ENCODE measurements at places on chromosomes 13 and 19.

DNA sequence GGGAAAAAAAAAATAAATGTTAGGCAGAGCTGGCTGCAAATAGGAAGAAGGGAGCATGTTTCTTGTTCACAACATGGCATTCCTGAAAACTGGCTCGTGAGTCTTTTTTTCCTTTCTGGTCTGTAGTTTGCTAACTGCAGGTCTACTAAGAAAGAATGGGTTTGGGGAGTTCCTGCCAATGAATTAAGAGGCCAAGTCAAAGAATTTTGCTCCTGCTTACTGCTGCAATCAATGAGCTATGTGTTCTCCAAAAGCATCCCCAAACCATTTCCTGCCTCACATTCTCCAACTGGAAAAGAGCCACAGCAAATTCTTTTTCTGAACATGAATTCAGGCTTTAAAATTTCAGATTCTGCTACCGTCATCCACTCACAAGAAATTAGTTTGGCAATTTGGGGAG, 88.6 kb downstream of the DCT start:
- DNase-seq = no peak

DNA sequence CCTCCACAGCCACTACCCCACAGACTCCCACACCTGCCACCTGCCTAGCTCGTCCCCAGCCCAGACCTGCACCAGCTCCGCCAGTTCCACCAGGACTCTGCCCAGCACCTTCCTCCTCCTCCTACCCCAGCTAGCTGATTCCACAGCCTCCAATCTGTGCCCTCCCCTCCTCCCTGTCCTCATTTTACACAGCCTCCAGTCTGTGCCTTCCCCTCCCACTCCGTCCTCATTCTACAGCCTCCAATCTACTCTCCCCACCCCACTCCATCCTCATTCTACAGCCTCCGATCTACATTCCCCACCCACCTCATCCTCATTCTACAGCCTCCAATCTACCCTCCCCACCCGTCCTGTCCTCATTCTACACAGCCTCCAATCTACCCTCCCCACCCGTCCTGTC, 7.3 kb downstream of the MYDGF start:
- DNase-seq = no peak

- no peak for DNase-seq
Measured at GRCh38 chr13:99132295-99132835, 68.3 kb upstream of the UBAC2 start.

GRCh38 chr19:49104229-49104864, 9.8 kb upstream of the LIN7B start:
- DNase-seq = no peak

DNA sequence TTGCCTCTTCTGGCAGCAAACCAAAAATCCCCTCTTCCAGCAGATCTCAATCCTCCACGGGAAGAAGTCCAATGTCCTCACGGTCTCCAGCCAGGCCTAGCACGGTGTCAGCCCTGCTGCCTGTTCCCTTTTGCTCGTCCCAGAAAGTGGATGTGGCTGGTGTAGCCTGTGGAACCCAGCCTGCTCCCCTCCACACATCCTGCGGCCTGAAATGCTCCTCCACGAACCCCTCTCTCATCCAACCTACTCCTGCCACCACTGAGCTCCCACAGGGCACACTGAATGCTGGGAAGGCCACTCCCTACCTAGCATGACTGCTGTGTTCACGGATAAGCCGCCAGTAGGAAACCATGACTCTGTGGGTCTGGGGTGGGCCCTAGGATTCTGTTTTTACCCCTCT, 3.0 kb downstream of the MBOAT7 start:
- DNase-seq = no peak

GRCh38 chr13:91142572-91142971, 204.9 kb upstream of the MIR17HG start:
- no peak for DNase-seq

- no peak for DNase-seq
Measured at GRCh38 chr13:36207672-36208071, 6.7 kb downstream of the SOHLH2 start.

DNA sequence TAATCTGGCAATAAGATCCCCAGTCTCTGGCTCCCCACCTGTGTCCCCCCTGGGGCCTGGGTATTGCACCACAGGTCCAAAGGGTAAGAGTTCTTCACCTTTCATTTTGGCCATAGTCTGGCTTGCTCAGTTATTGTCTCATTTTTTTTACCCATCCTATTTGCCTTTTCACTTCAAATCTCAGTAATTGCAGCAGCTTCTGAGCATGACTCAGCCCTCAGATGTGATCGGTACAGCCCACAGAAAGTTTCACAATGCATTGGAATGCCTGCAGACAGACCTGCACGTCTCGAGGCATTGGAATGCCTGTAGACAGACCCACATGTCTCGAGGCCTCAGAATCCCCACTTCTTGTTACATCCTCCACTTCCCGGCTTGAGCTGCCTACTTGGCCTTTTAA, 173.6 kb downstream of the NUFIP1 start:
- DNase-seq = no peak

DNA sequence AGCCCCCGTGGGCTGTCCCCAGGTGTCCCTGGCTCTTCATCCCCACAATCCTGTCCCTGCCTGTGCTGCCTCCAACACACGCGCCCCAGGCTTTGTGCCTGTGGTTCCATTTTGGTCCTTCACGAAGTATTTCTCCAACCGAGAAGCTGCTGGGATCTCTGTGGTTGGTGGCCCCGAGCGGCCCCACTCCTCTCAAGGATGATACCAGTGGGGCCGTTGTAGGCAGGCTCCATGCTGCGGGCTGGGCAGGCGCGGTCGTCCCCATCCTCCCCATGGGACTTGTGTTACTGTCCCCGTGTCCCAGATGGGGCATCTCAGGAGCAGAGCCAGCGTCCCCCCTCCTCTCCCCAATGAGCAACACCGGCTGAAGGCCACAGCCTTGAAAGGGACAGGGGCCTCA, 3.7 kb upstream of the ZNF554 start:
- DNase-seq = no peak

GRCh38 chr13:75325711-75326110, 156.3 kb downstream of the TBC1D4 start:
- DNase-seq = no peak

DNA sequence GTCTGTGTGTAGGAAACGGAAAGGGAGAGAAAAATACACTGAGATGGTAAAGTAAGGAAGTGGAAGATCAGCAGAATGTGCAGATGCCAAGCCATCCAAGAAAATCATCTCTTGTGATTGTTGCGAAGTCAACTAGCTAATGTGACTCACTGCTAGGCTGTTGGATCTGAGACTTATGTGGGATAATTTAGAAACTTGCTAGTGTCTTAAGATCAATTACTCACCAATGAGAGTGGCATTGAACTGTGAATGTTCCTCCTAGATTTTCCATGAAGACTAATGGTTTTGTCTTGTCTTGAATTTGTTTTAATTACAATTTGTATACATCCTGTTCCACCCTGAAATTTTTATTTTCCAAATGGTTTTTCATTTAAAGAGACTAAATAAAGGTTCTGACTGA, 771.6 kb downstream of the EFNB2 start:
- no peak for DNase-seq

GRCh38 chr13:79867254-79867653, 386.3 kb downstream of the NDFIP2 start:
- no peak for DNase-seq

DNA sequence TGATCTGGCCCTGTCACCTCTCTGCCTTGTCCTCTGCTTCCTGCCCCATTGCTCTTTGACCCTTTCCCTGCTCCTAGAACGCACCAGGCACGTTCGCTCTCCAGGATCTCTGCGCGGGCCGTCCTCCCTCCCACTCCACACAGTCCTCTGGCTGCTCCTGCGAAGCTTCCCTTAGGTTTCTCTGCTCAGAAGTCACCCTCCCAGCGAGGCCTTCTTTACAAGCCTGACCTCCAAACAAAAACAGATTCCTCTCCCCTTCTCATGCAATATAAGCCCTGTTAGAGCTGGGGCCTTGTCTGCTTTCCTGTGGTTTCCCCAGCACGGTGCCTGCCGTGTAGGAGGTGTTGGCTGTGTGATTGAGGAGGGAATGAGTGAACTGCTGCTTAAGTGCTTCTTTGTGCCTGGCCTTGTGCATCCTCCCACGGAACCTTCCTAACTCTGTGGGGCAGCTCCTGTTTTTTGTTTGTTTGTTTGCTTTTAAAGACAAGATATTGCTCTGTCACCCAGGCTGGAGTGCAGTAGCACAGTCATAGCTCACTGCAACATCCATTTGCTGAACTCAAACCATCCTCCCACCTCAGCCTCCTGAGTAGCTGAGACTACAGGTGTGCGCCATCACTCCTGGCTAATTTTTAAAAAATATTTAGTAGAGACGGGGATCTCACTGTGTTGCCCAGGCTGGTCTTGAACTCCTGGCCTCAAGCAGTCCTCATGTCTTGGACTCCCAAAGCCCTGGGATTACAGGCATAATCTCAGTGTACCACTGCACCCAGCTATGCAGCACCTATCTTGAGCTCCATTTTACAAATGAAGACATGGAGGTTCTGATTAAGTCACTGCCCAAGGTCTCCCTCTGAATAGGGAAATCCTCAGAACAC, 82.0 kb downstream of the SIPA1L3 start:
- DNase-seq = no peak

GRCh38 chr13:20206698-20207235, 14.0 kb upstream of the GJB2 start:
- no peak for DNase-seq

DNA sequence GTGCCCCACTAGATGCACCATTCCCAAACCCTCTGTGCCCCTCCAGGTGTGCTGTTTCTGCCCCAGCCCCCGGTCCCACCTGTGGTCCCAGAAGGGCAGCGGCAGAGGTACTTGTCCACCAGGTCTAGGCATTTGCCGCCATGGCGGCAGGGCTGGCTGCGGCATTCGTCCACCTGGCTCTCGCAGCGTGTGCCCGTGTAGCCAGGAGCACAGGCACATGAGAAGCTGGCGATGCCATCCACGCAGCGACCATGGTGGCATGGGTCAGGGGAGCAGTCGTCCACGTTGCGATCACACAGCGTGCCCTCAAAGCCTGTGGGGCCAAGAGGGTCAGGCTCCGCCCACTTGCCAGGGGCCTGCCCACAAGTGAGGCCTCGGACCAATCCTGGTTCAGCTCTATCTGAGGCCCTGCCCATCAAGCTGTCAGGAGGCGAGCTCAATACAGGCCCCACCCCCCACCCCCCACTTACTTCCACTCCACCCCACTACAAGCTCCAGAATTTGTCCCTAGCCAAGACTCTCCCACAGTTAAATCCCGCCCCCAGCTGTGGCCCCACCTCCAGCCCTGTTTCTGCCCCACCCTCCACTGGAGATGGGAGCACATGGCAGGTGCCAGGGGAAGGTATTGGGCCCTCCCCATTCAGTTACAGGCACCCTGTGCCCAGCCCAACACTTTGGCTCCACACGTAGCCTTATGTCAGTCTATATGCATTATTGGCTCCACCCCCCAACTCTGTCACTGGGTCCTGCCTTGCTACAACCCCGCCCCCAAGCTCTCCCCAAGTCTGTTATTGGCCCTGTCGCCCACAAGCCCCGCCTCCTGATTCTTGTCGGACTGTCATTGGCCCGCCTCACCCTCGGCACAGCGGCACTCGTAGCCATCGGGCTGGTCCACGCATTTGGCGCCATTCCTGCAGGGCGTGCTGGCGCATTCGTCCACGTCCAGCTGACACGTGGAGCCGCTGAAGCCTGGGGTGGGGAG, 13.5 kb downstream of the NOTCH3 start:
- no peak for DNase-seq

GRCh38 chr19:2027361-2027760, 11.8 kb upstream of the BTBD2 start:
- no peak for DNase-seq

DNA sequence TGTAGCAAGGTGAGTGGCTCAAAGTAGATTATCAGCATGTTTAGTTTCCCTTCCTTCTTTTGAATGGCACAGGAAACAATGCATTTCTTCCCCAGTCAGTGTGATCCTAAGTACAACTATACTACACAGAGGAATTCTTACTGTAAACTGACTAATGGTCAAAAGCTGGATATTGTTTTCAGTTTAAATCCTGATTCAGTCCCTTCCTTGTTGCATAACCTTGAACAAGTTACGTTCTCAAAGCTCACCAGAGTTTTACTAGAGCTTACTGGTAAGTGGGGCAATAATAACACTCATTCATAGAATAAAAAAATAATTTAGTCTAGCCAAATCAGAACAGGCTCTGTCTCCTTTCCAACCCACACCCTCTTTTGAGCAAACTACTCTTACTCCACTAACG, 180.1 kb downstream of the POSTN start:
- DNase-seq = no peak

DNA sequence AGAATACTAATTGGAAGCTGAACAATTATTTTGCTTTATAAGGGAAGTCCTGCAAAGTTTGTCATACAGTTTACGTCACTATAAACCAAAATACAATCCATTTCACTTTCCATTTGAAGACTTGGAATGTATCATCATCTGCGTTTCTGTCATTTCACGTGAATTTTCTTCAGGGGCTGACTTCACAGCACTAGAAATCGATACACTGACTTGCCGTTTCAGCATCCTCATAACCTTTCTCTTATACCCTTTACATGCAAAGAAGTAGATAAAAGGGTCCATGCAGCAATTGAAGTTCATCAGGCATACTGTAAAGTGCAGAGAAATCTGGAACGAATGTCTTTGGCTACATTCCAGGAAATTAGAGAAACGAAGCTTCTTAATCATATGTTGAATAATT, 12.2 kb downstream of the GPR183 start:
- no peak for DNase-seq

DNA sequence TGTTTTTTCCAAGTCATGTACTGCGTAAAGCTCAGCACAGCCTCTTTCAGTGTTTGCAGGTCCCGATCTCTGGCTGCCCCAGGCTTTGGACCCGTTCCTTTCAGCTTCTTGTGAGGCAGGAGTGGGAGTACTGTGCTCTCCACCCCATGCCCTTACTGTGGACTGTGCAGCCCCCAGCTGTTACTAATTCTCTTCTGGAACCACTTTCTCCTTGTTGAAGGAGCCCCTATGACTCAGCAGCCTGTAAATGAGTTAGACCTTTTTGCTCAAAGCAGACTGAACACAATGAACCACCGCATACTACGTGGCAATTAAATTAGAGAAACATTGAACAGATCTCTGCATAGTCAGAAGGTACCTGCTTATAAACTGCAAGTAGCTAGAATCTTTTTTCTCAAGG, 39.0 kb downstream of the SERTM1 start:
- DNase-seq = no peak

DNA sequence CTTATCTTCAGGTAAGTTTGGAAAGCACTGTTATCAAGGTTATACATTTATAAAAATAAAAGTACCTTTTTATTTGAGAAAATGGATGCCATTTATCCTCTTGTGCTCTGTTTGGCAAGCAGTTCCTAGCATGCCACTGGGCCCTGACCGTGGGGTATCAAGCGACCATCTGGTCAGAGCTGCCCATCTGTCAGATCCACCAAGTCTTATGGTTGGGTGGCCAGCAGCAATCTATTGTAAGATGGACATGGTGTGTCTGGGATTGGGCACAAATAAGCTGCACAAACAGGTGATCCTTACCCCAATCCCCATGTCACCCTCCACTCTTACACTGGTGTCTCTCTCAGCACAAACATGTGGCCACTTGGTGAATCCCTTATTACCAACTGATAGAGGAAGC, 178.5 kb downstream of the DLEU7 start:
- DNase-seq = no peak

- no peak for DNase-seq
Measured at GRCh38 chr13:62627226-62627625, 1211.6 kb upstream of the PCDH20 start.

Measured in activated CD4-positive, CD25-positive, alpha-beta regulatory T cell (primary cell).